Bronchus fibroblast of lung (primary cell): ENCODE measurements at places on chromosomes 7 and 10. TPM values are rescaled to one million over a fixed set of nuclear protein-coding genes. Genes with fewer than 3 reads are reported as not detected.

The SPDYE11 gene
- not detected in 2 replicates for total RNA-seq

The GRID2IP gene
- total RNA-seq, result 0.15 and 0.17 TPM in 2 replicates

The MRPS16 gene
- total RNA-seq, result 69.1 and 74.1 TPM in 2 replicates

The TRIM50 gene
- not detected in 2 replicates for total RNA-seq

The DNAJC30 gene
- 5.2 and 6.2 TPM in 2 replicates for total RNA-seq

The GPR37 gene
- 5.9 and 6.2 TPM in 2 replicates for total RNA-seq

The CC2D2B gene
- total RNA-seq, result not detected in 2 replicates

The GRM8 gene
- total RNA-seq, result not detected in 2 replicates

The CALHM2 gene
- total RNA-seq, result 14.3 and 19.0 TPM in 2 replicates

The FKBP9 gene
- total RNA-seq, result 122 and 127 TPM in 2 replicates

The SLC13A1 gene
- not detected in 2 replicates for total RNA-seq

The IFIT1 gene
- total RNA-seq, result 12.3 and 13.3 TPM in 2 replicates

The PDCD11 gene
- total RNA-seq, result 20.8 and 28.1 TPM in 2 replicates

The NOLC1 gene
- total RNA-seq, result 57.7 and 67.1 TPM in 2 replicates

The EXOSC1 gene
- total RNA-seq, result 55.8 and 65.1 TPM in 2 replicates

The CYP26C1 gene
- 0.17 TPM in 1 of 2 replicates, not detected in the other for total RNA-seq

The ZP3 gene
- 0.84 and 2.5 TPM in 2 replicates for total RNA-seq

The LBX1 gene
- under 0.01 TPM in 1 of 2 replicates, not detected in the other for total RNA-seq

The KLLN gene
- total RNA-seq, result 0.30 and 0.34 TPM in 2 replicates

The TUBAL3 gene
- not detected in 2 replicates for total RNA-seq

The STEAP1B gene
- total RNA-seq, result 23.0 and 24.7 TPM in 2 replicates

The PARP12 gene
- total RNA-seq, result 8.8 and 9.8 TPM in 2 replicates

The PSMG3 gene
- total RNA-seq, result 52.5 and 61.7 TPM in 2 replicates

The SRPK2 gene
- 20.1 and 24.5 TPM in 2 replicates for total RNA-seq

The MET gene
- 19.9 and 20.0 TPM in 2 replicates for total RNA-seq

The CYP3A5 gene
- 0.15 TPM in 1 of 2 replicates, not detected in the other for total RNA-seq

The RP9 gene
- 8.4 and 10.0 TPM in 2 replicates for total RNA-seq

The MCM10 gene
- total RNA-seq, result 11.1 and 14.6 TPM in 2 replicates
